ENCODE measurements at places on chromosomes 6 and 20.

- DNase-seq: peak; percentile 54
Observed at GRCh38 chr20:32031007-32031958, 20.8 kb upstream of the HCK start.

DNA sequence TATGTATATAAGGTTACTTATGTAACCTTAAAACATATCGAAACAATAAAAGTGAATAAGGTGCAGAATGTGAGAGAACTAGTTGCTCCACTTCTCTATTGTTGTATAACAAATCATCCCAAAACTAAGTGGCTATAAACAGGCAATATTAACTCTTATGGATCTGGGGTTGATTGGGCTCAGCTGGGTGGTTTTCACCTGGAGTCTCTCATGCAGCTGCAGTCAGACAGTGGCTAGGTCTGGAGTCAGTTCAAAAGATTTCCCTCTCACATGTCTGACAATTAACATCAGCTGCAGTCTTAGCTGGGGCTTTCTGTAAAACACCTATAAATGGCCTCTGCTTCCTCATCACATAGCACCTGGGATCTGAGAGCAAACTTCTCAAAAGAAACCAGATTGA is 288.4 kb upstream of the SASH1 start:
- DNase-seq: no peak

DNA sequence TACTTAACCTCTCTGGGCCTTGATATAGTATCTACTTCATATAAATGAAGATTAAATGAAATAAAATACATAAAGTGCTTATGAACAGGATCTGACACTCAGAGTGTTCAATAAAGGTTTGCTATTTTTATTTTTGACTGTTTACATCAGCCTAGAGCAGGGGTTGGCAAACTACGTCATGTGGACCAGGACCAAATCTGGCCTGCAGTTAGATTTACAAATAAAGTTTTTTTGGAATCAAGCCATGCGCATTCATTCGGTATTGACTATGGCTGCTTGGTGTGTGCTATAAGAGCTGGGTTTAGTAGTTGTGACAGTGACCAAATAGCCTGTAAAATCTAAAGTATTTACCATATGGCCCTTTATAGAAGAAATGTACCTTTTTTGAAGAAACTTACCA is 20.8 kb downstream of the PEX7 start:
- no peak for DNase-seq

GRCh38 chr6:134602123-134602522 is 284.2 kb upstream of the SGK1 start:
- no peak for DNase-seq

DNA sequence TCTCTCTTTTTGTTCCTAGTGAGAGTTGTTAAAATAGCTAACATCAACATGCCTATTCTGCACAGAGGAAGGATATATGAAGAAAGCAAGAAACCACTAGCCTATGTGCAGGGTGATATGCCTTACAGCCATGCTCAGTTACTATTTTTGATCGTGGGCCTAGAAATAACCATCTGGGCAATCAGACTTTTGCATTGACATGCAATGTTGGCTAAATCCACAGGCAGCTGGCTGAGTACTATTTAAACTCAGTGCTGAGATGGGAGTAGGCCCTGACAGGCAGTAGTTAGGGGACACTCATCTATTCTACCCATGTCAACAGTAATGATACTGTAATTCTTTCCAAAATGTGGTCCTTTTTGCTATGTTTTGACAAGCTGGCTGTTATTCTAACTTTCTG is 89.6 kb downstream of the HDGFL1 start:
- no peak for DNase-seq

DNA sequence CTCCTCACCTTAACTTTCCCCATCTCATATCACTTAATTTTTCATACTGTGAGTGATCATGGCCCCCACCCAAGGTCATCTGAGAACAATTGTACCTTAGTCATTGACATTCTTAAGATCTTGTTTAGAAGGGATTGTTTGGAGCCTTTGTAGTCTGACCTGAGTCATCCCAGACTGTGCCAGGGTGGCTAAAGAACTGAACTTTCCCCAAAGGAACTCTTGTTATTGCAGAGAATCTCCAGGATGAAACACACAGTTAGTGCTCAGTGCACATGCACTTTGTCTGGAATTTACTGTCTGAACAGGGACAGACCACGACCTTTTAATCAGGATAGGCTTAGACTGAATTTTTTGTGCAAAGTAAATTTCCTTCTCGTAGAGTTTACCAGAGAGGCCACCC is 112.6 kb upstream of the CCN2 start:
- DNase-seq: no peak

- no peak for DNase-seq
Observed at GRCh38 chr6:115984809-115985208, 75.9 kb downstream of the FRK start.

DNA sequence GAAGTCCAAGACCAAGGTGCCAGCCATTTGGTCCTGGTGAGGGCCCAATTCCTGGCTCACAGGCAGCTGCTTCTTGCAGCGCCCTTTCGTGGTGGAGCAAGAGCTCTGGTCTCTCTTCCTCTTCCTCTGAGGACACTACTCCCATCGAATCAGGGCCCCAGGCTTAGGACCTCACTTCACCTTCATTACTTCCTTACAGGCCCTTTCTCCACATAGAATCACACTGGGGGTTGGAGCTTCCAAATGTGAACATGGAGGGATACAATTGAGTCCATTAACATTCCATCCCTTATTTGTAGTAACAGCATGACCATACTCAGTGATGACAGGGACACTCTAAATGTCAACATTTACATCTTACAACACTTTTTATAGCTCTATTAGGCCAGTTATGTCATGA is 2.3 kb downstream of the RAMACL start:
- DNase-seq: no peak

DNA sequence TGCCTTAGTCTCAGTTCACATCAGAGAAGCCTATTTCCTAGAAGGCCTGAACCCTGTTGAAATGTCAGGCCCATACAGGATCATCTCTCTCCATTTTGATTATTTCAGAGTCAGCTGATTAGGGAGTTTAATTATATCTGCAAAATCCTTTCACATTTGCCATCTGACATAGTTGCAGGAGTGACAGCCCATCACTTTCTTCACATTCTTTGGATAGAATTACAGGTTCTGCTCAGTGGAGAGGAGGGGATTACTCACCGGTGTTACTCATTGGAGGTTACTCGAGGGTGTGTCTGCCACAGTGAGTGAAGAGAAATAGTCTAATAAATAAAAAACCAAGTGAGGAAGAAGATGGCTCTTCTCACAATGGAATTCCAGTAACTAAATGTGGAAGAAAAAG is 216.8 kb downstream of the TMEM242 start:
- no peak for DNase-seq

DNA sequence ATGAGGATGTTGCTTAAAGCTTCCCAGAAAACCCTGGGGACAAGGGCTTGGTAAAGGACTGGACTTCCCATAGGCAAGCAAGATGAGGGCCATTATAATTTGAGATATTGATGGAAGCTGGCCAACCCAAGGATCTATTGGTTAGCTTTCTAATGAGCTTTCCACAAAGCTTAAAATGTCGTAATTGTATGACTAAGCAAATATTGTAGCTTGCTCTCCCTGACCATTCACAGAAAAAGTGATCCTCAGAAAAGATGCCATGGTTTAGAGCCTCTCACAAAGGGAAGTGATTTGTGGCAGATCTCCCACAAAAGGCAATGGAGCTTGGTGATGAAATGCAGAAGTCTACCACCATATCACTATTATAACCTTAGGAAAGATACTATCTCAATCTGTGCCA is 13.6 kb downstream of the IL17F start:
- no peak for DNase-seq

DNA sequence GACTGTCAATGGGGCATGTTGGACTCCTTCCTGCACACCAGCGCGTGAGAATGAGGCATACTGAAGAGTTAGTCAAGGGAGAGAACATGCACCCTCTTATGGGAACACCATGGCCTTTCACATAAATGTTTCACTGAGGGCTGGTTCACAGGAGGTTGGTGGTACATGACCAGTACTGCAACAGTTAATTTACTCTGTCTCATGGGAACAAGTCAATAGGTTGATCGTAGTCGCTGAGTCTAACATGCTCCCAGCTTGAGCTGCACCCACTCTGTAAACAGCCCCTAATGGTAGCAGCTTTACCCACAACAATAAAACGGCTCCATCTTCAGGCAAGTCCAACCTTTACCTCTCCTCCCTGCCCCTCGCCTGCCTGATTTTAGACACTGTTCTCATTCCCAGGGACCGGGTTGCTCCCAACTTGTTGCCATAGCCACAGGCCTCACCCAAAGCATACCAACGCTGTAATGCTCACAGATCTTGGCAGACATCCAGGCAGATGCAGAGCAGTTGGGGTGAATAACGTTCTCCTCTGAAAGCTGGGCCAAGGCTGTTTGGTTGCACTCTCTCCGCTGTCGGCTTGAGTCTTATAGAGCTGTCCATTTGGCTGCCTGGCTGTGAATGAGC is 111.3 kb downstream of the LY86 start:
- no peak for DNase-seq

GRCh38 chr6:22279427-22279826 is 17.4 kb downstream of the PRL start:
- DNase-seq: no peak

DNA sequence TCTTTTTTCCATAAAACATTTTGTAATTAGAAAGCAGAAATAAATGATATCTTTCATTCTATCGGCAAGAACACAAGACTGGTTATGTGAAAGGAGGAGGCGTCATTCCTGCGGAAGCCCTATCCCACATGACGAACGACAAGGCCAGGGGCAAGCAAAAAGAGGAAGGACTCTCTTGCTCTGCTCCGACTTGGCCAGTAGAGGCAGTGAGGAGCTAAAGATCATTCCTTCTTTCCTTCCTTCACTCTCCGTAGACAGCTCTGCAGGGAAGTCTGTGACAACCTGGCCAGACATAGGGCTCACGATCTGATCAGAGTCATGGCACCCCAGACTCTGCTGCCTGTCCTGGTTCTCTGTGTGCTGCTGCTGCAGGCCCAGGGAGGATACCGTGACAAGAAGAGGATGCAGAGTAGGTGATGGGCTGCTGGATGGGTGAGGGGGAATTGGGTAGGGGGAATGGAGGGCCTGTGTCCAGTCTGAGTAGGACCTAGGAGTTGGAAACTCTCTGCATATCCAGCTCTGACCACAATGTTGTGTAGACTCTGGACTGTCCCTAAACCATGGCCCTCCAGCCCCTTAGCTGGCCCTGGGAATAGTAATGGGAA is at the start of gene WFDC10A:
WFDC10A (plus strand) TSS at position 244 of the 605 bp plus-strand sequence; CDS start at position 319, 75 bp downstream.
- DNase-seq: no peak

- no peak for DNase-seq
Observed at GRCh38 chr20:62762376-62762775, 33.9 kb upstream of the MRGBP start.

DNA sequence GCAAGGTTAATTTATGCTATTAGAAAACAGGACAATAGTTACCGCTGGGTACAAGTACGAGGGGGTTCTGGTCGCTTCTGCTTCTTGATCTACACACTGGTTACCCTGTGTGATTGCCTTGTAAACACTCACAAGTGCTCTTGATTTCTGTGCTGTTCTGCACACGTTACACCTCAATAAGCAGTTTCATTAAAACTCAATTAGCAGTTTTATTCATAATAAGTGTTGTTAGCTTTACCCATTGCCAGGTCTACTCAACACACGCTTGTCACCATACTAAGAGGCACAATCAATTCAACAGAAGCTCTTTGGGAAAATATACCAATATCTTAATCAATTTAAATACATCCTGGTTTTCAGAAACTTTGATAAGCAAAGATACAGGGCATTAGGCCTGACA is 20.4 kb downstream of the BMP7 start:
- no peak for DNase-seq

DNA sequence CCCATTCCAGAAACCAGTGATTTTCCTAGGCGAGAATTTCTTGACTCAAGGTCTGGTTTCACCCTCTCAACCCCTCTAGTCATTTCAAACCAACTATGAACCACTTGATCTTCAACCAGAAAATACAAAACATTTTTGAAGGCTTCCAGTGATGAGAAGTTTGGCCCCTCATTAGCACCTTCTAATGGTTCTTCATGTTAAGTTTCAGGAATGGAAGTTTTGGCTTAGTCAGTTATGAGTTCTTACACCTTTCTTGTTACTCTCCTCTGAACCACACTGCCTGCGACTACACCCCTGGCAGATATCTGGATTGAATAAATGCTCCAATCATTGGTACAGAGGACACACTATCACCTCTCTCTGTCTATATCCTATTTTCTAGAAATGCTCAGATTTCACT is 67.2 kb downstream of the GJA10 start:
- DNase-seq: no peak

DNA sequence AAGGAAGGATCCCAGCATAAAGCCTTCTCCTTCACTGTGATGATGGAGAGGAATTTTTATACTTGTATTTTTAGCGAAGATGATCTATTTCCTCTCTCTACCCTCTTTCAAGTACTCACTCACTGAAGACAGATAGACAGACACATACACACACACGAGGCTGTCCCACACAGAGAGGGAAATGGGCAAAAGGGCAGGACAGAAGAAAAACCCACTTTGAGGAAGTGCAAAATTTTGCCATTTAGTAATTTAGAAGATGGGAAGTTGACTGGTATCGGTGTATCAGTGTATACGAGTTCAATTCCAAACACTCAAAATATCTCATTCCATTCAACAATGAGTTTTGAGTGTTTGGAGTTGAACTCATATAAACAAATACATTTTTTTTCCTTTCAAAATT is 30.9 kb downstream of the HEBP2 start:
- no peak for DNase-seq

GRCh38 chr6:168417191-168417590 is 23.8 kb upstream of the SMOC2 start:
- DNase-seq: no peak

- no peak for DNase-seq
Observed at GRCh38 chr6:83862776-83863471, 3.4 kb downstream of the CYB5R4 start.

GRCh38 chr20:25285091-25285647 is 37.3 kb downstream of the PYGB start:
- DNase-seq: peak; percentile 33

- no peak for DNase-seq
Observed at GRCh38 chr20:4898282-4899244, 102.7 kb downstream of the SLC23A2 start.

GRCh38 chr6:52650941-52651340 is 20.0 kb upstream of the TMEM14A start:
- no peak for DNase-seq

Data from CD8-positive, alpha-beta memory T cell (primary cell).